Glomerular endothelial cell (primary cell): ENCODE measurements at places on chromosomes 16 and 17. TPM values are rescaled to one million over a fixed set of nuclear protein-coding genes. Genes with fewer than 3 reads are reported as not detected.

Gene TLCD3B
- total RNA-seq, result 0.82 TPM in 1 of 2 replicates, not detected in the other

Gene KRTAP1-1
- total RNA-seq, result not detected in 2 replicates

Gene GRIN2A
- under 0.01 and 0.18 TPM in 2 replicates for total RNA-seq

Gene GAS2L2
- not detected in 2 replicates for total RNA-seq

Gene NAGS
- 1.8 and 4.6 TPM in 2 replicates for total RNA-seq

Gene HEATR9
- not detected in 2 replicates for total RNA-seq

Gene MRTFB
- total RNA-seq, result 10.3 and 26.8 TPM in 2 replicates

Gene MYH11
- not detected in 2 replicates for total RNA-seq

Gene TNFRSF17
- not detected in 2 replicates for total RNA-seq

Gene DPEP2NB
- not detected in 2 replicates for total RNA-seq

Gene ITGB3
- 111 and 185 TPM in 2 replicates for total RNA-seq

Gene BOLA2
- total RNA-seq, result 18.7 and 23.6 TPM in 2 replicates

Gene RAC3
- 42.1 and 67.9 TPM in 2 replicates for total RNA-seq

Gene KRT13
- not detected in 2 replicates for total RNA-seq

Gene ATP2A1
- 0.19 and 0.53 TPM in 2 replicates for total RNA-seq

Gene TNS4
- total RNA-seq, result not detected in 2 replicates

Gene CCDC47
- 31.3 and 70.1 TPM in 2 replicates for total RNA-seq

Gene PRR29
- 0.12 and 2.0 TPM in 2 replicates for total RNA-seq

Gene SOX8
- total RNA-seq, result 0.06 and 0.19 TPM in 2 replicates

Gene NXN
- total RNA-seq, result 26.9 and 55.7 TPM in 2 replicates

Gene NDE1
- 44.1 and 50.6 TPM in 2 replicates for total RNA-seq

Gene RNF112
- 0.12 TPM in 1 of 2 replicates, not detected in the other for total RNA-seq

Gene KRTAP3-1
- not detected in 2 replicates for total RNA-seq
